Muscle of leg (tissue), 16 donors: ENCODE measurements at places on chromosomes 4 and X. TPM values are rescaled to one million over a fixed set of nuclear protein-coding genes. Genes with fewer than 3 reads are reported as not detected.

MCUB gene
- 7.7 TPM for polyA plus RNA-seq

PFKFB1 gene
- polyA plus RNA-seq, result 0.71 TPM

TRIM60 gene
- not detected for polyA plus RNA-seq

CENPVL1 gene
- polyA plus RNA-seq, result 0.17 TPM
